ENCODE measurements at places on chromosomes 5 and 9.

GRCh38 chr5:166340039-166340438 is 1951.4 kb upstream of the WWC1 start:
- no peak for DNase-seq

- no peak for DNase-seq
These were observed 24.7 kb upstream of the LECT2 start for GRCh38 chr5:135979510-135979909.

DNA sequence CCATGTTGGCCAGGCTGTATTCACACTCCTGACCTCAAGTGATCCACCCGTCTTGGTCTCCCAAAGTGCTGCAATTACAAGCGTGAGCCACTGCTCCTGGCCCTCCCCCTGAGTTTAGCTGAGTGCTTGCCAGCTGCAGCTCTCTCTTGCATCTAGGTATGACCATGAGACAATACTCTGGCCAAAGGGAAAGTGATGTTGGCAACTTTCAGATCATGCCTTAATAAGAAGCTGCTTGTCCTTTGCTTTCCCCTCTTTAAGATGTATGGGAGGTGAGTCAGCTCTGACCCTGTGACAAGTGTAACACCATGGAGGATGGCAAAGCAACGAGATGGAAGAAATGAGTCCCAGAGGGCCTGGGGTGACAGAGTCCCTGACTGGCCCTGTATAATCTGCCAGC is 18.7 kb upstream of the DCAF12 start:
- DNase-seq, result peak; percentile 55

DNA sequence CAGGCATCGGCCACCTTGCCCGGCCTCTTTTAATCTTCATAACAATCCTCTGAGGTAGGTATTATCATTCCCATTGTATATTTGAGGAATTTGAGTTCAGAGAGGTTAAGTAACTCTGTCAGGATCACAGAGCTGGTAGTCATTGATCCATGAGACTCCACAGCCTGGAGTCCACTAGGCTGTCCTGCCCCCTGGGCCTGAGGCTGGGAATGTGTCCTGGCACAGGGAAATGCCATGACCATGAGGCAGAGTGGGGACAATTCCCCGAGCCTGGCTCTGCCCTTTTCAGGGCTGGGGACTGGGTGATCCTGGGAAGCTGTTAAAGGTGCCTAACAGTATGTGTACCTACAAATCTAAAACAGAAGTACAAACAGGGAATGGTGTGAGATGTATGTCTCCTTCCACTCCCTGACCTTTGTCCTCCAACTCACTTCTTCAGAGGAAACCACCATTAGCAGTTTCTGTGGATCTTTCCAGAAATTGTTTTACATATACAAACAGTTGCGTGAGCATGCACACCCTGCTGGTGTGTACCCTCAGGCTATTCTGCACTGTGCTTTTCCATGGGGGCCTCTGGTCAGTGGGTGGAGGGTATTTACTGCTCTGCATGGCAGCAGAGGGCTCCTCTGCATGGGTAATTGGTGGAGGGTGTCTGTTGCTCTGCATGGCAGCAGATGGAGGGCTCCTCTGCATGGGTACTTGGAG is 53.8 kb downstream of the NDST1 start:
- no peak for DNase-seq

DNA sequence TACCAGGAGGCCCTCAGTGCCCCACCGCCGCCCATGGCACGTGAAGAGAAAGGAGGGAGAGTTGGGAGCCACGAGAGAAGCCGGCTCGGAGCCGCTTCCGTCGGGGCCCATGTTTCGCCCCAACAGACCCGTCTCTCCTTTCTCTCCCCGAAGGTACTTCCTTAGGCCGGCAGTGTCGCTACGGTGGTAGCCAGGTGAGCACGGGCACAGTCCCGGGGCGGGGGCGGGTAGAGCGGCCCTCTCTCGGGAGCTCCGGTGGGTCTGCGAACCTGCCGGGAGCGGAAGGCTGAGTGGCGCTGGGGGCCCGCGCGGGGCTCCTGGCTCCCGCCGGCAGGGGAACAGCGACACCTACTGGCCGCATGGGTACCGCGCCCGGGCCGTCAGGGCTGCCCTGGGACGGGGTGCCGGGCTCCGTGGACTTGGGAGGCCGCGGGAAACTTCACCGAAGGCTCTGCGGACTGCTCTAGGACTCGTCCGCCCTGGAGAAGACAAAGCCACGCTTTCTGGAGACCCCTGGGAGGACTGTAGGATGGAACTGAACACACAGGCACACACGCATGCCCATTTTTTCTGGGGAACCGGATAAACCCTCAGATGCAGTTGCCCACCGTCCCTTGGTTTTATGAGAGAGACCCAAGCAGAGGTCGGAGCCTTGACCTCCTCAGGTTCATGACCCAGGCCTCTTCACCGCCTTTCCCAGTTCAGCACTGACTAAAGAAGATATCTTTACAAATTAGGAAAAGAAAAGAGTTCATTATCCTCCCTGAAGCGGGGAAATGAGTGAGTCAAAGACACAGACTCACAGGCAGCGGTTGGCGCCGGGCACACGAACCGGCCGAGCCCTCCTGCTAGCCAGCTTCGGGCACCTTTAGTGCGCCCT is 202.5 kb downstream of the MEF2C start:
- DNase-seq, result peak; percentile 86

- no peak for DNase-seq
These were observed 9.6 kb downstream of the DNLZ start for GRCh38 chr9:136353757-136354488.

- no peak for DNase-seq
These were observed 3.9 kb downstream of the PLPPR1 start for GRCh38 chr9:101032426-101032825.

- no peak for DNase-seq
These were observed 75.0 kb downstream of the TNC start for GRCh38 chr9:115042781-115043509.

GRCh38 chr5:75921011-75921410 is 162.2 kb upstream of the SV2C start:
- no peak for DNase-seq

- DNase-seq, result no peak
These were observed 37.9 kb downstream of the ARPC5L start for GRCh38 chr9:124899845-124900244.
